Fibroblast of skin of scalp (primary cell): ENCODE measurements at places on chromosomes 11 and 22.
A peak's percentile ranks its signal among the peaks of the same experiment; 100 is the strongest.

GRCh38 chr11:65468874-65469333 lies 29.9 kb upstream of the MALAT1 start:
- DNase-seq, result peak; percentile 32

GRCh38 chr22:22928666-22929380 lies 41.2 kb downstream of the IGLL5 start:
- peak; percentile 42 for DNase-seq

DNA sequence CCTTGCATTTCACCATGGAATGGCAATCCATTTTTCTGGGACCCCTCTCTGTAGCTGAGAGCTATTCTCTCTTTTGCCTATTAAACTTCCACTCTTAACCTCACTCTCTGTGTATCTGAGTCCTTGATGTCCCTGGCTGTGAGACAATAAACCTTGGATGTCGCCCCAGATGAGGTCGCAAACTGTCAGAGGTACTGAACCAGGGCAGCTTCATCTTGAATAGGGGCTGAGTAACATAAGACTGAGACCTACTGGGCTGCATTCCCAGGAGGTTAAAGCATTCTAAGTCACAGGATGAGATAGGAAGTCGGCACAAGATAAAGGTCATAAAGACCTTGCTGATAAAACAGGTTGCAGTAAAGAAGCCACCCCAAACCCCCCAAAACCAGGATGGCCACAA lies 68.0 kb downstream of the RSF1 start:
- peak; percentile 20 for DNase-seq

GRCh38 chr11:67449116-67449844 lies 3.2 kb downstream of the GPR152 start:
- DNase-seq, result no peak

DNA sequence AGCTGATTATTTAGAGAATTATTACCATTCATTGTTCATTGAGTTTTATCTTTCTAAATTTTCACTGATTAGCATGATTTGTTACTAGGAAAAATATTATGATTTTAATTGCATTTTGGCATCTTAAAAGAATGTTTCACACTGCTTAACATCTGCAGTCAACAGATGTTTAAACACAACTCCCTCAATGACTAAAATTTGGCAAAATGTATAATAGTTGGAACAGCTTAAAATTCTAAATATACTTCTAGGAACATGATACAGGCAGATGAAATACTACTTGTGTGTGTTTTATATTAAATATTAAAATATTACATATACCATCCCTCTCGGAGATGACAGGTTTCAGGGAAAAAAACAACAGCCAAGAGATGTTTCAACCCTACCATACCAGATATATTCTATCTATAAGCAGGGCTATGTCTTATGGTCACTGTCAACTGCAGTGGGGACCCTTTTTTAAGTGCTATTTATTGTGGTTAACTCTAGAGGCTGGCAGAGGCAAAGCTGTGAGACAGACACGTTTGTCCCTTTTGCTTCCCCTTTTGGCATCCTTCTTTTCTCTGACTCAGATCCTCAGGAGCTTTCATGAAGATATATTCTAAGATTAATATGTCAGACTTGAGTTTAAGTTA lies 81.9 kb downstream of the BDNF start:
- DNase-seq, result no peak

DNA sequence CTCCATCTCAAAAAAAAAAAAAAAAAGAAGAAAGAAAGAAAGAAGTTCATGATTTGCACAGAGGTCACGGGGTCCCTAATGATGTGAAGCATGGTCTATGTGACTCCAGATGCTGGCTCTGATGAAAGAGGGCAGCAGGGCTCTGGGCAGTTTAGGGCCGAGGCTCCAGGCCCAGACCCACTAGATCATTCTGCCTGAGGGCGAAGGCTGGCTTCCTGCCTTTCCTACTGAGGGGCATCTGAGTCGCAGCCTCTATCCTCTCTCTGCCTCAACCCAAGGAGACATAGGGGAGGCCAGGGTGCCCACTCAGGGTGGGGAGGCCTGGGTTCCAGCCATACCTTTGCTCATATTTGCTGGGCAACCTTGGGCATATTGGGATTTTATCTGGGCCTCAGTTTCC lies 4.8 kb downstream of the SLC35E4 start:
- DNase-seq, result no peak

DNA sequence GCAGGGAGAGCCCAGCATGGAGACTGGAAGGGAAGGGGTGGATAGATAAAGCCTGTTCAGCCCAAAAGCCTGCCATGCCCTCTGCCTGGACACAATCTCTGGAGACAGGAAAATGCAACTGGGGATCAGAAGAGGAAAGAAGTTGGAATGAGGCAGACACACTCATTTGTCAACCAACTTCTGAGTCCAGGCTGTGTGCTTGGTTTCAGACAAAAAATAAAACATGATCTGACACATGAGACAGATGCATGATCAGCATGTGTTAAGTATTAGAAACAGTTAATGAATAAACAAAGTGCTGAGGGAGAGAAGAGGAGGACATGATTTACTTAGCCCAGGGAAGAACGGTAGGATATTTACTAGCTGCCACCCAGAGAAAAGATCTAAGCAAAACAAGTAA lies 839 bp downstream of the LRRN4CL start:
- DNase-seq, result no peak

DNA sequence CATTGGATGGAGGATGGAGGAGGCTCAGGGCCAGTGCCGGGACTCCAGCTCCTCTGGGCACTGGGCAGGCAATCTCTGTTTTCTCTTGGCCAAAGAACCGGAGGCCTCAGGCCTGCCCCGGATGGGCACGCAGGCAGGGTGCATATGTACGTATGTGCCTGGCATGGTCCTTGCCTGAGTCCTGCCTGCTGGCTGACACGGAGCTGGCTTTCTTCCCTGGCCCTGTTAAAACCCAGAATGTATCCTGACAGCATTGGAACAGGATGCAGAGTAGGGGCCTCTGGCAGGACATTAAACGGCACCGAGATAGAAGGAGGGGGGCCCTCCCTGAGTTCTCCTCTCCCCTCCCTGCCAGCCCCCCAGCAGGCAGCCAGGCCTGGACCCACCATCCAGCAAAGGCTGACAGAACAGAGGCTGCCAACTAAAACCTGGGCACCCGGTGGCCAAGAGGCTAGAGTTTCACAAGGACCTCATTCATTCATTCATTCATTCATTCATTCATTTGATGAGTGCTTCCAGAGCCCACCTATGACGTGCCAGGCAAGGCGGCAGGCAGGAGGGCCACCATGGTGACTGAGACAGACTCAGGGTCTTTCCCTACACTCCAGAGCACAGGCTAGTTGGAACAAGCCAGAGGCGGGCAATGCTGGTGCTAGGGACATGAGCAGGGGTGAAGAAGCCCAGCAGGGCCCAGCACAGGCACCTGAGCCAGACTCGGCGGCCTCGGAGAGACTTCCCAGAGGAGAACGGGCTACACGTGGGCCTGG lies 28.8 kb downstream of the FLRT1 start:
- DNase-seq, result no peak

DNA sequence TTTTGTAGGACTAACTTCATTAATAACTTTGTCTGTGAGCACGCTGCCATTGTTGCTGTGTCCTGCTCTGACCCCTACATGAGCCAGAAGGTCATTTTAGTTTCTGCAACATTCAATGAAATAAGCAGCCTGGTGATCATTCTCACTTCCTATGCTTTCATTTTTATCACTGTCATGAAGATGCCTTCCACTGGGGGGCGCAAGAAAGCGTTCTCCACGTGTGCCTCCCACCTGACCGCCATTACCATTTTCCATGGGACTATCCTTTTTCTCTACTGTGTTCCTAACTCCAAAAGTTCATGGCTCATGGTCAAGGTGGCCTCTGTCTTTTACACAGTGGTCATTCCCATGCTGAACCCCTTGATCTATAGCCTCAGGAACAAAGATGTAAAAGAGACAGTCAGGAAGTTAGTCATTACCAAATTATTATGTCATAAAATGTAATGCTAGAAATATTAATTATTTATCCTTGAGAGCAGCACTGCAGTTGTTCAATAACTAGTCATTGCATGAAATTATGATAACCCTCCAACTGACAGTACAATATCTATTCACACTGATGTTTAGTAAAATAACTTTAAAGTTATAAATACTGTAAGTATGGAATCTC lies 46.4 kb upstream of the OR5D13 start:
- DNase-seq, result no peak

DNA sequence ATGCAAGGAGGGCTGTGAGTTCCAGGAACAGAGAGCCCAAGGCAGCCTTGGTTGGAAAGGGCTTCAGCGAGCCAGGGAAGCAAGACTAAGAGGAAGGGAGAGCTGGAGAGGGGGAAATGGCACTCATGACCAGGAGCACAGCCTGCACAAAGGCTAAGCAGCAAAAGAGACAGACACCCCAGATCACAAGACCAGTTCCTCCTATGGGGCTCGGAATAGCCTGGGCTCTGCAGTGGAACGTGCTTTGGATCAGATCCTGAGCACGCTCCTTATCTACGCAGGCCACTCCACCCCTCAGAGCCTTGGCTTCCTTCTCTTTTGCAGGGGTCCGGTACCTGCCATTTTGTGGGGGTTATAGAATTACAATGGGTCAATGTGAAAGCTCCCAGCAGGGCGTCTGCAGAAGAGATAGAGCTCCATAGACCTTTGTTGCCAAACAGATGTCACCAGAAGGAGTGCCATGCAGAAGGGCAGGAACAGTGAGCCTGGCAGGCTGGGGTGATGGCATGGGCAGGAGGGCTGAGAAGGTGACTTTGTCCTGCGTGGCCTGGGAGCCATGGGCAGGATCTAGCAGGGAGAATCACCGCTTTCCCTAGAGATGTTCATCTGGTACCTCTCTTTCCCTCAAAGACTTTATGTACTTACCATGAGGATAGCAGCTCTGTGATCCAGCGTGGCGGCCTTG lies 33.8 kb downstream of the ZC3H7B start:
- DNase-seq, result no peak

DNA sequence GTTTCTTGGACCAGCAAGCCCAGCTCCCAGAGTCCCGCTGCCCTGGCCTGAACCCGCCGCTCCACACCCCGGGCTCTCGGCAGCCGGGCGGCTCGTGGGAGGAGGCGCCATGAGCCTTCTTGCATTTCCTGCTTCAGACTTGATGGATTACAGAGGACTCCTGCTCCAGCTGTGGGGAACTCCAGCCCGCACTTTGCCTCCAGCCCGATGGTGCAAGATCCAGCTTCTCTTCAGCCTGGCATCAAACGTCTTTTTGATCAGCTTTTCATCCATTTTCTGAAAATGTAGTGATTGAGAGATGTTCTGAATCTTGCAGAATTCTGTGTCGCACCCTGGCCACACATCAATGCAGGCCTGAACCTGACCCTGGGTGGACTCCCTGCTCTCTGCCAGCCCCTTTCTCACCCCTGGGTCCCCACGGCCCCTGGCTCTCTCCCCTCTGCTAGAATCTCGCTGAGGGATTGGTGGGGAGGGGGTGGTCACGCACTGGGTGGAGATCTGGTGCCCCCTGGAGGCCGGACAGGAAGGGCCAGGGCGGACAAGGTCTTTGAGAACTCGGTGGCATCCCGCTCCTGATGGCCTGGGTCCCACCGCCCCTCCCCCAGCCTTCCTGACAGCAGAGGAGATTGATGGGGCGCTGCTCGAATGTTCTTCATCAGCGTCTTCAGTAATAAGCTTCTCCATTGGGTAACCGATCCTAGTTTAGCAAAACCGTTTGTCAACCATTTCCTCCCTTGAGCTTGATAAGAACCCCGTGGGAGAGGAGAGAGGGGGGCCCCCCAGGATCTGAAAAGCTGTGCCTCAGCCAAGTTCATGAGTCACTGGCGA lies 12.1 kb upstream of the NFAM1 start:
- peak; percentile 89 for DNase-seq

GRCh38 chr11:125398994-125399640 lies 96.9 kb downstream of the FEZ1 start:
- no peak for DNase-seq

- no peak for DNase-seq
These were observed 15.5 kb downstream of the RELT start for GRCh38 chr11:73391665-73392064.

- DNase-seq, result no peak
These were observed 5.2 kb downstream of the IRAG1 start for GRCh38 chr11:10688401-10688800.

DNA sequence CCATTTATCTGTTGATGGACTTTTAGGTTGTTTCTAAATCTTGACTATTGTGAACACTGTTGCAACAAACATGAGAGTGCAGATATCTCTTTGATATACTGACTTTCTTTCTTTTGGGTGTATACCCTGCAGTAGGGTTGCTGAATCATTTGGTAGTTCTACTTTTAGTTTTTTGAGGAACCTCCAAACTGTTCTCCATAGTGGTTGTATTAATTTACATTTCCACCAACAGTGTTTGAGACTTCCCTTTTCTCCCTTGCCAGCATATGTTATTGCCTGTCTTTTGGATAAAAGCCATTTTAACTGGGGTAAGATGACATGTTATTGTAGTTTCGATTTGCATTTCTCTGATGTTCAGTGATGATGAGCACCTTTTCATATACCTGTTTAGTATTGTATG lies 330.0 kb downstream of the DDX10 start:
- no peak for DNase-seq

GRCh38 chr11:23865341-23865975 lies 631.4 kb upstream of the LUZP2 start:
- no peak for DNase-seq

DNA sequence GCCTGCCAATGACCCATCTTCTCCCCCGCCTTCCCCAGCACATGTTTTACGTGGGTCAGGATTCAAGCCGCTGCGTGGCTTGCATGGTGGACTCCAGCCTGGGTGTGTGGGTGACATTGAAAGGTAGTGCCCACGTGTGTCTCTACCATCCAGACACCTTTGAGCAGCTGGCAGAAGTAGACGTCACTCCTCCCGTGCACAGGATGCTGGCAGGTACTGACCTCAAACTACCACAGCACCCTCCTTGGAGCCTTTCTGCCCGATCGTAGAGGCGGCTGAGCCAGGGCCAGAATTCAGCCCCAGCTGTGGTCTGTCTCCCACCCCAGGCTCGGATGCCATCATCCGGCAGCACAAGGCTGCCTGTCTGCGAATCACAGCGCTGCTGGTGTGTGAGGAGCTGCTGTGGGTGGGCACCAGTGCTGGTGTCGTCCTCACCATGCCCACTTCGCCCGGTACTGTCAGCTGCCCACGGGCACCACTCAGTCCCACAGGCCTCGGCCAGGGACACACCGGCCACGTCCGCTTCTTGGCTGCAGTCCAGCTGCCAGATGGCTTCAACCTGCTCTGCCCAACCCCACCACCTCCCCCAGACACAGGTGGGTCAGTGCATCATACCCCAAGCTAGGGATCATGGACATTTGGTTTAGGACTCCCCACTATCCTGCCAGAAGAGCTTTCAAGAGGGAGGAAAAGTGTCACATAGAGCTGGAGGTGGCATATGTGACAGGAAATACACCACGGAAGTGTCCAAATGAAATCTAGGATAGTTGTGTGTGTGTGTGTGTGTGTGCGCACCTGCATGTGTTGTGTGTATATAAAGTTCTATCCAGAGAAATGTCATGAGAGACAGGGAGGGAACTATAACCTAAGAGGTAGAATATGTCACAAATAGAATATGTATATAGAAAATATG lies 10.6 kb upstream of the RELT start:
- no peak for DNase-seq
